ENCODE measurements at places on chromosomes 7 and 10.

DNA sequence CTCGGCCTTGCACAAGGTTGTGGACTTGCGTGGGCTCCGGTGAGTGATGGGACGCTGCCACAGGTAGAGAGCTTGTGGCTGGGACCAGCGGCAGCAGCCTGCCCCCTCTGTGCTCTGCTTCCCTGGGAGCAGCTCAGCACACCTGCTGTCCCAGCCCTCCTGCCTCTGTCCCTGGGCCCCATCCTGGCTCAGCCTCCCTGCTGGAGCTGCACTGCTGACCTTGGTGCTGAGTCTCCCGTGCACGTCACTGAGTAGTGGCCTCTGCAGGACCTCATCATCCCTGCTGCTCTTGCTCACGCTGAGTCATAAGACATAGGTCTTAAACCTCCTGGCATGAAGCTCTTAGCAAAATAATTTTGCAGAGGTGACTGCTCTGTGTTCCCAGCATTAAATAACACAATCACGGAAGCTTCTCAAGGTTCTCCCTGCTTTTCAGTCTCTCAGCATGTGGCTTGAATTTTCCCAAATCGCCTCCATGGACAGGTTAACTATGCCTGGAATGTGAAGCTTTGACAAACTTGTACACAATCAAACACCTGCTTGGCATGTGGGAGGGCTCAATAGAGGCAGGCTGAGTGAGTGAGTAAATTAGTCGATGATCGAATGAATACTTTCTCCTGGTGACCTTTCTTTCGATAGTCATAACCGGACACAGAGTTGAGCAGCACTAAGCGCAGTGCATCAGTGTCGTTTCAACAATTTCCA is 63.8 kb upstream of the NPS start:
- no peak for DNase-seq

DNA sequence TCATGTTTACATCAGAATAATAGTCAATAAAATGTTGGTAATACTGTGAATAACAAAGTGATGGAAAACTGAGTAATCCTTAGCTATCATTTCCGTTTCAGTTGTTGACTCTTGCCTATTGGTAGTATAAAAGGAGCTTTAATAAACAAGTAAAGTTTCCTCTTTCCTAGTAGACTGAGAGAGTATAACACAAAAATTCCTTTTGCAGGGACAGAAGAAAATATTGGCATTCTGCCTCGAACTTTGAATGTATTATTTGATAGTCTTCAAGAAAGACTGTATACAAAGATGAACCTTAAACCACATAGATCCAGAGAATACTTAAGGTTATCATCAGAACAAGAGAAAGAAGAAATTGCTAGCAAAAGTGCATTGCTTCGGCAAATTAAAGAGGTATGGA is 9.4 kb downstream of the KIF20B start:
- DNase-seq, result no peak

- DNase-seq, result no peak
These were observed 138.9 kb downstream of the JAZF1 start for GRCh38 chr7:28041508-28042314.

DNA sequence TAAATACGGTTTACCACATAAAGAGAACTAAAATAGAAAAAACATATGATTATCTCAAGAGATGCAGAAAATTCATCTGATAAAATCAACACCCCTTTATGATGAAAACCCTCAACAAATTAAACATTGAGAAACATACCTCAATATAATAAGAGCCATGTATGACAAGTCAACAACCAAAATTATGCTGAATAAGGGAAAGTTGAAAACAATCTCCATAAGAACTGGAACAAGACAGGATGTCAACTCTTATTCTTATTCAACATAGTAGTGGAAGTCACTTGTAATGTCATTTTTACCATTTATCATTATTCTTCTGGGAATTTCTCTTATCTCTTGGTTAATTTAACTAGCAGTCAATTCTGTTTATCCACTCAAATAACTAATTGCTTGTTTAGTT is 79.0 kb downstream of the PCDH15 start:
- no peak for DNase-seq

- DNase-seq, result no peak
These were observed 23.5 kb downstream of the FAM241B start for GRCh38 chr10:69653561-69653960.
